DMS153 (cell line): ENCODE measurements at places on chromosomes 5 and 9.

DNA sequence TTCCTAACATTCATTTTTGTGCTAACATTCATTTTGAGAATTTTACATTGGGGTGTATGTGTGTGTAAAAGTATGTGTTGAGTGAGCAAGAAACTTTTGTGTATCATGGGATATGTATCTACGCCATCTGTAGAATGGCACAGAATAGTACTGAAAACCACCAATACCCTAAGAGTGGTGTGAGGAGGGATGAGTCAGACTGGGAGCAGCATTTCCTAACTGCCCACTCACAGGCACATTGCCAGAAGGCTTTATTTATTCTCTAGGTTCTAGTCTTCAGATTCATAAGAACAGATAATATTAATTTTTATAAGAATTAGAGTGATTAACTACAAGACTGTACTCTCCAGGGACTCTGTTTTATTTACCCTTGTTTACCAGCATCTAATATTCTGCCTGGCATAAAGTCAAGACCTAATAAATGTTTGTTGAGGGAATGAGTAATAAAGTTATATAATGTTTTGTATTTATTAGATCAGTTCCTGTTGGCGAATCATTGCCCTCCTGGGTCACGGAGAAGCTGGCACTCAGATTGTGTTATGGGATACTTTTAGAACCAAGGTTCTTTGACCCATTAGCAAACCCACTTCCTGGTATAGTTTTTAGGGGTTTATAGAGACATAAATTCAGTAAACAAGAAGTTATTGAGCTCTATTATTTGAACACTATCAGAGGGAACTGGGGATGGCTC, 159.1 kb upstream of the PPP2R2B start:
- DNase-seq, result no peak

GRCh38 chr9:9045072-9045471, 1245.5 kb upstream of the DMAC1 start:
- no peak for DNase-seq

DNA sequence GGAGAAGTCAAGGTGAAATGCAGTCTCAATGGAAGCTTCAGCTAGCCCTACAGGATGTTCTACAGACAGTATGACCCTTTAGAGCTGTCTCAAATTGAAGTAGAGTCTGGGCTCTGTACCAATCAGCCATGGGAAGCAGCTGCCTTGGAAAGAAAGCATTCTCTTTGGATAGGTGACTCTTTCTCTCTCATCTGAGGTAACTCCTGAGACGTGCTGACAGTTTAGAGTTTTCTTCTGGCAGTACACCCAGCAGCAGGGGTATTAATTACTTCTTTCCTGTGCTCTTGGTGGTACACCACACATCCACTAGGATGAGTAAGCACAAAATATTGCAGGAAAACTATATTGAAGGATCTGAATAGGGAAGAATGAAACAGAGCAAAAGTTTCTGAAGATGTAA, 329.6 kb upstream of the RGMB start:
- no peak for DNase-seq

- no peak for DNase-seq
These were observed 40.7 kb downstream of the KIAA0825 start for GRCh38 chr5:94577466-94578245.

DNA sequence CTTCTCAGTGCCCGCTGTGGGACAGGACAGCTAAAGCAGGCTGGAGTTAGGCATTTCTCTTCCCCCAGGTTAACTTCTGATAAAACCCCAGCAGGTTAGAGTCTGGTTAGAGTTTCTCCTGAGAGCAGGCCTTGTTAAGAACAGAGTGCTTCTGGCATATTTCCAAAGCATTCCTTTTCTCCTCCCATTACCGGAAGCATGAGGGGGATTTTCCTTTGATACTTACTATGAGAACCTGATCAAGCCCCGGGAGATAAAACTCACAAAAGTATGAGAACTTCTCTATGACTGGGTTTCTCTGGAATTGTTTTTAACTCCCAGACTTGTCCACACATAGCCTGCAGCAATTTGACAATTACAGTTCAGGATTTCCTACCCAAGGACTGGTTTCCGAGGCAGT, 77.4 kb upstream of the MAST4 start:
- DNase-seq, result no peak

DNA sequence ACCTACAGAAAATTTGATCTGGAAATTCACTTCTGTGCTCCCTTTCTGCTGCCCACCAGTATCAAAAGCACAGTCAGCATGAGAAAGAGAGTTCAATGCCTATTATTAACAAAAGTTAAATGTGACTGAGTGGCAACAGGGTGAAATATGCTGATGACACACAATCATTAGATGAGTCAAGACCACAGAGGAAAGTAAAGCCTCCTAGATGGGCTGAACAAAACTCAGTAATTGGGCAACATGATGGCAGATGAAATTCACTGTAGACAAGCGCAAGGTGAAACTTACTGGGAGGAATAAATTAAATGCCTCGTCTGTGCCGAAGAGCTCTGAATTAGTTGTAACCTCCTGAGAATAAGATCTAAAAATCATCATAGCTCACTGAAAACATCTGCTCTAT, 752.8 kb downstream of the IRX1 start:
- no peak for DNase-seq

DNA sequence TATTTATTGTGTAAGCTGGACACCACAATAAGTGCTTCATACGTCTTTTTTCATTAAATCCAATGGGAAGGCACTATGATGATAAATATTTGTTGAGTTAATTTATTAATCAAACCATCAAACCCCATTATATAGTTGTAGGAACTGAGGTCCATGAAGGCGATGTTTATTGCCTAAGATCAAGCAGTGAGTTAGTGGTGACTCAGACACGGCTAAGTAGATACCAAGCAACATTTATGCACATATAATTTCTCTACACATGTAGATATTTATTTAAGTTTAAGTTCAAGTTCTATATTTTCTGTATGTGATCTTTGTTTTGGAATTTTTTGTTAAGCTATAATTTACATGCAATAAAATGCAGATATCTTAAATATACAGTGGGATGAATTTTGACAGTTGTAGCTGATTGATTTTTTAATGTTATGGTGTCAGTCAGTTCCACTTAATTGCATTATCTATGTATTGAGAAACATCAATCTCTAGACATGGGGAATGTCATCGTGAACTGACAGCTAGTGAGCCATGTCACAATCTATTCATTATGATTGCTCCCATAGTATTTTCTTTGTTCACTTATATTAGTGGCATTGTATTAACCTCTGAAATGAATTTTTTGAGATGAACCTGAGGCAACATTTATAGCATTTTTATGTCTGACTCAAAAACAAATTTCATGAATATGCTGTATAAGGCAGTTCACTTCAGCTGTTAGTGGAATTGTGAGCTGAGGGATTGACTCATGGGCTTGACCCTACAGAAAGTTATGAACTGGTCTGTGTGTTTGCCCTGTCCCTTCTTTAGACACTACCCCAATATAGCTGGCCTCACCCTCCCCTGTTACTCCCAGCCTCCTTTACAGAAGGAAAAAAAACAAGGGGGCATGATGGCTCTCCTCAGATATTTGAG, 11.9 kb upstream of the GARNL3 start:
- DNase-seq, result no peak

- DNase-seq, result no peak
These were observed 177.4 kb downstream of the SAXO1 start for GRCh38 chr9:18855656-18856055.

DNA sequence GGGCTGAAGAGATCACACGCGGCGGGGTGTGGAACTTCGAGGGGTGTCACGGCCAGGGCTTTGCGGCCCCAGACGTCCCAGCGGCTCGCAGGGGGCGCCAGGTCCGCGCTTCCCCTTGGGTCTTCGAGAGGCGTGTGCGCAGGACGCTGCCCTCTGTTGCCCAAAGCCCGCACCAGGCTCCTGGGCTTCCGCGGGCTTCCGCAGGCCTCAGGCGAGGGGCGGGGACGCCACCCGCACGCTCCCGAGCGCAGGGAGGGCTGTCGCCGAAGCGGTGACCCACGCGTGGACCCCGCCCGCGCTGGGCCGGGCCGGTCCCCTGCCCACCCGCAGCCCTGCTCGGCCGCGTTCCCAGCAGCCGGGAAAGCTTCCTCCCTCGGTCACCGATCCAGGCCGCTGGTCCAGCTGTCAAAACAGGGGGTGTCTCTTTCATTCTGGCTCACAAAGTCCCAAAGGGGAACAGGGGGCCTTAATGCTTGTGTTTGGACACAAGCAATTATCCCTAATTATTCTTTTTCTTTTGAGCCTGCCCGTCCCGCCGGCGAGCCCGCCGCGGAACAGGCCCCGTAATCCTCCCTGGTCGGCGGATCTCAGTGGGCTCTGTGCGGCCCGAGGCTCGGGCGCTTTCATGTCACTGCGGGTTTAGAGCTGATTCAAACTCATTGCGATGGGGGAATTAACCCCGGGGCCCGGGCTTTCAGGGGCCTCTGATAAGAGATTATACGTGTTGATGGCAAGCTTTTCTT, 60.6 kb downstream of the TMEM174 start:
- DNase-seq, result no peak

DNA sequence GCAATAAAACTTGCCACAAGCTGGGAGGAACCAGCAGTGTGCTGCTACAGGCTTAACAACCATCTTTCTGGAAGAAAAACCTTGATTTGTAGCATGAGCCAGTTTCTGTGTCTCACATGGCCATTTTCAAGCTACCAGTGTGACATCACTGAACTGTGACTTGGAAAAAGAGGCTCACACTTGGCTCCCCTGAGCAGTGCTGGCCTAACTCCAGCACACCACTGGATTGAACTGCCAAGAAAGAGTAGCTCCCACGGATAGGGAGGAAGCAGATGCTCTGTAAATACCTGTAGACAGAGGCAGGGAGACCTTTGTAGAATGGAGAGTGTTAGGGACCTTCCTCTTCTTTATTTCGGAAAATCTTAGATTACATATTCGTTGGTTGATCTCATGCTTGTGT, 197.9 kb downstream of the SH3GL2 start:
- no peak for DNase-seq

- DNase-seq, result no peak
These were observed 41.6 kb downstream of the RAB14 start for GRCh38 chr9:121160025-121160424.

DNA sequence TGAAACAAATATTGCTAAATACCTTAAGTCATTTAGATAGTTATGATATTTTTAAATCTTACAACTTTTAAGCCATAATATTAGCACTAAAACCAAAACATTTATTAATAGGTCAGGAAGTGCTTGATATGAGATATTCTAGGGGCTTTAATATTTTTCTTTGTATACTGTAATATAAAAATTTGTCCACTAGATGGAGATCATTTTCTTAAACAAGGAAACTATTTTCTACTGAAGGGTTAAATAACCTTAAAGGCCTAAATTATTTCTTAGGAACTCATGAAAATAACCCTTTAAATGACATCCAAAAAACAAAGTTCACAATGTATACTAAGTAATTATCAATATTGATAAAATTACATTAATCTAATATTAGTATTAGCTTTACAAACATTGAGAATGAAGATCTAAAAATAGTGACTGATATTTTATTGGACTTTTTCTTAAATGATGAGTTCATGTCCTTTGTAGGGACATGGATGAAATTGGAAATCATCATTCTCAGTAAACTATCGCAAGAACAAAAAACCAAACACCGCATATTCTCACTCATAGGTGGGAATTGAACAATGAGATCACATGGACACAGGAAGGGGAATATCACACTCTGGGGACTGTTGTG, 635.7 kb downstream of the RAB3C start:
- no peak for DNase-seq

DNA sequence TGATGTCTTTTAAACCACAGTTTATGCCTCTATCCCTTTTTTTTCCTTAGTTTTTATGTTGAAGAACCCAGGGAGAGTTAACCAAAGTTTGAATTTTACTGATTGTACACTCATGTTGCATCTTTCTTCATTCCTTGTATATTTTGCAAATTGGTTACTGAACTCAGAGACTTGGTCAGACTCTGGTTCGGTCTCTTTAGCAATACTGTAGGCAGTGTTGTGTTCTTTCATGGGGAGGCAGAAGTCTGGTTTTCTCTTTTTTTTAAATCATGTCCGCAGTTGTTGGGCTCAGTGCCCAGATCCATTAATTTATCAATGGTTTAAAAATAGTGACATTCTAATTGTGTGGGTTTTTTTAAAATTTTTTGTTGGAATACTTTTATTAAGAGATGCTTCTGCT, 23.4 kb downstream of the UBE2R2 start:
- no peak for DNase-seq

DNA sequence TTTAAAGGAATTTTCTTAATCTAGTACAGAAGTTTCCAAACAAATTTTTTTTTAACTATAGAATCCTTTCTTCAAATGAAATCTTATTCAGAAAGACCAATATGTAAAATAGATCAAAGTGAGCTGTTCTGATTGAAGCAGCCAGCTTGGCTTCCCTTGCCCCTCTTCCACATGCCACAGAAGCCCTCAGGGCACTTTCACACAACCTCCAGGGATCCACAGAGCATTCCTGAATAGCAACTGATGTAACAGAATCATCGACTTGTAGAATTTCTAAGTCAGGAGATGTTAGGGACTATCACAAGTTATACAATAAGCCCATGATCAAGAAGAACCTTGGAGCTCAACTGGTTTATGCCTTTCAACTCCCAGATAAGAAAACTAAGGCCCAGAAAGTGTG, 427.8 kb upstream of the C9orf72 start:
- DNase-seq, result no peak

DNA sequence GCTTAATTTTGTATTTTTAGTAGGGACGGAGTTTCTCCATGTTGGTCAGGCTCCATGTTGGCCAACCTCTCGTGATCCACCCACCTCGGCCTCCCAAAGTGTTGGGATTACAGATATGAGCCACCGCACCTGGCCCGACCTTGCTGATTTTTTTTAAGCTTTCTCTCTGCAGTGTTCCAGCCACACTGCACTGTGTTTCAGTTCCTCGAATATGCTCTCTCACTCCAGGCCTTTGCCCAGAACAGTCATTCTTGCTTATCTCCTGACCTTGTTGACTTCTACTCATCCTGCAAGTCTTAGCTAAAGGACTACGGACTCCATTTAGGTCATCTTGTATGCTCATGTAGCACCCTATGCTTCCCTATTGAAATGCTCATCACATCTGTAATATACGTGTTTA, 3.3 kb downstream of the SNAPC3 start:
- no peak for DNase-seq

GRCh38 chr9:96483733-96484390, 33.9 kb downstream of the HABP4 start:
- no peak for DNase-seq

- DNase-seq, result no peak
These were observed 63.8 kb downstream of the PAM start for GRCh38 chr5:102818934-102819333.

- no peak for DNase-seq
These were observed 5.8 kb upstream of the JAK2 start for GRCh38 chr9:4979239-4979638.

DNA sequence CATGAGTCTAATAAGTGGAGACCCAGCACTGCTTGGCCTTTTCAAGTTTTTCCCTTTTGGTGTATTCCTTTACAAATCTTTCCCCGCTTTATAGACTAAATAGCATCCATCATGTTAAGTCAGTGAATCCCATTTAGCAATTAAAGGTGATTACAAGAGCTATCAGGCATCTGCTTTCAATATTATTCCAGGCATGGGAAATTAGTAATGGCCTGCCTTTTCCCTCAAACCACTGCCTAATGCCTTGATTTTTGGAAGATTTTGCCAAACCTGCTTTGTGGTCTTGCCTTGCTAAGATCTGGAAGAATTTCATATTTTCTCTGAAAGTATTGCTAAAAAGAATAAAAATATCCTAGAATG, 102.8 kb upstream of the GNA14 start:
- no peak for DNase-seq

- no peak for DNase-seq
These were observed 19.8 kb downstream of the SLC22A4 start for GRCh38 chr5:132313961-132314432.

GRCh38 chr9:132348676-132349075, 6.1 kb downstream of the SETX start:
- DNase-seq, result no peak
